ENCODE measurements at places on chromosomes 1 and 21.

DNA sequence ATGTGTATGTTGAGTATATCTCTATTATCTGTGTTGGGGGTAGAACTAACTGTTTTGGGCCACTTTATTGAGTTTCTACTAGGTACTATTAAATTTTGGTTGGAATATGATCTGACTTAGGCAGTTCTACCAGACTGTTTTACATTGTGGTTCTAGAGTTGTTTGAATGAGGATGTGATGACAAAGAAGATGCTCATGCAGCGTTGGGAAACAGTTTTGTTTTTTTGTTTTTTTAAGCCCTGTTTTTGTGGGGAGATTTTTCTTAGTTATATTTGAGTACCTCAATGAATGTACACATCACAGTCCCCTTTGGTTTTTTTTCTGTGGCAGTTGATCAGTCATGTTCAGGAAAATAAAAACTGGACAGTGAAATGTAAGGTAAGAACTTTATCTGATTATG lies 40.1 kb downstream of the TMED5 start:
- DNase-seq: peak; percentile 11

DNA sequence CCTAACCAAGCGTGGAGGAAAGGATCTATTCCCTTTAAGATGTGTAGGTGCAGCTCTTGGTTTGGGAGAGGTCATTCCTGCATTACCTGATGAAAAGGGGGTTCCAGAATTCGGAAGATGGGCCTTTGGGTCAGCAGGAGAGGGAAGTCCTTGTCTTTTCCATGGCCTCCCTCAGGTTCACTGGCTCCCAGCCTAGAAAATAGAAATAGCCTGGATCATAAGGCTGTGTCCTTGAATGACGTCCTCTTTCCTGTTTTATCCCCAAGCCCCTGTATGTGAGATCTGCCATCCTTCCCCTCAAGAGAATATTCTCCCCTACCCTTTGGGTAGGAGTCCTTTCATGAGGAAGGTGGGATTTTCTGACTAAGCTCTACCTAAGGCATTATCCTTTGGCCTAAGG lies 14.5 kb upstream of the RPS8 start:
- no peak for DNase-seq

DNA sequence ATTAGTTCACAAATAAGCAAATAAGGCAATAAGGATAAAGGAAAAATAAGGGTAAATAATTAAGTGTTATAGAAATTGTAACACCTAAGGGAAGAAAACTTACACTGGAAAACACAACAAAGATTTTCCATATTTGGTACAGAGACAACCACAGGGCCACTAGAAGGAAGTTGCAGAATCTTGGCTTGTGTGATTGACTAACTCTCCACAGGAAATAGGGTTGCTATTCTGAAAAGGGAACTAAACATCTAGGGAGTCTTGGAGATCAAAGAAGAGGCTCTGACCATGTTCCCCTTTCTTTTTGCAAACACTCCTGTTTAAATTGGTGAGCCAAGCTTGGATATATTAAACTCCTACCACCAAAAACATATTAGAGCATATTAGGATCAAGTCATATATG lies 59.1 kb downstream of the APCS start:
- DNase-seq: no peak

DNA sequence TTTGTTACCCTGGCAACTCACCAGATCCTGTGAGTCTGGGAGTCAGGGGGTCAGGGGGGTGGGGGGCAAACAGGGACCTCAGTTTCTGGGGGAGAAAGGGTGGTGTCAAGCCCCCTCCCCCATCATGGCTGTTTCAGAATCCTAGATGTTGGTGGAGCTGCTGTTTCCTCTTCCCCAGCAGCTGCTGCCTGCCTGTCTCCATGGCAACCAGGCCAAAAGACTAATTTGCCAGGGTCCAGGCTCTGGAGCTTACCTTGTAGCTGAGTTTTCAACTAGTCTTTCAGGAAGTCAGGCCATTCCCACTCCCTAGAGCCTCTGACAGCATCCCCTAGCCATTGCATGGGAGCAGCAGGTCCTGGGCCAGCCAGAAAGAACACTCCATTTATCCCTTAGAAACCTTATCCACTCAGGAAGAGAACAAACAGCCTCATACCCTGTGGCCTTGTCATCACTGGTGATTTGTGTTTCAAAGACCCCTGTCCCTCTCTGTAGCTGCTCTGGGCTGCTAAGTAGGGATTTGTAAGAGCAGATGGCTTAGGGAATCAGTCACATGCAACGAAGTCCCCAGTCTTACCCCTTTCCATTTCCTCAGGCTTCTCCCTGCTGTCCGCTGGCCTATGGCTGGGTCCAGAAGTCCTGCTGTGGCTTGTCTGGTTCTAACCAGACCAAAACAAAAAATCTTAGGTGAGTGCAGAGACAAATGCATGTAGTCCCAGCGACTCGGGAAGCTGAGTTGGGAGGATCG lies 21.5 kb upstream of the STMN1 start:
- peak; percentile 34 for DNase-seq

GRCh38 chr1:23492132-23492720 lies 8.2 kb upstream of the ASAP3 start:
- no peak for DNase-seq

GRCh38 chr1:39652105-39652504 lies 12.7 kb upstream of the HEYL start:
- no peak for DNase-seq

- no peak for DNase-seq
These were observed 125.1 kb downstream of the PRRX1 start for GRCh38 chr1:170789063-170789462.

GRCh38 chr1:157168015-157168414 lies 29.8 kb upstream of the ETV3 start:
- no peak for DNase-seq

DNA sequence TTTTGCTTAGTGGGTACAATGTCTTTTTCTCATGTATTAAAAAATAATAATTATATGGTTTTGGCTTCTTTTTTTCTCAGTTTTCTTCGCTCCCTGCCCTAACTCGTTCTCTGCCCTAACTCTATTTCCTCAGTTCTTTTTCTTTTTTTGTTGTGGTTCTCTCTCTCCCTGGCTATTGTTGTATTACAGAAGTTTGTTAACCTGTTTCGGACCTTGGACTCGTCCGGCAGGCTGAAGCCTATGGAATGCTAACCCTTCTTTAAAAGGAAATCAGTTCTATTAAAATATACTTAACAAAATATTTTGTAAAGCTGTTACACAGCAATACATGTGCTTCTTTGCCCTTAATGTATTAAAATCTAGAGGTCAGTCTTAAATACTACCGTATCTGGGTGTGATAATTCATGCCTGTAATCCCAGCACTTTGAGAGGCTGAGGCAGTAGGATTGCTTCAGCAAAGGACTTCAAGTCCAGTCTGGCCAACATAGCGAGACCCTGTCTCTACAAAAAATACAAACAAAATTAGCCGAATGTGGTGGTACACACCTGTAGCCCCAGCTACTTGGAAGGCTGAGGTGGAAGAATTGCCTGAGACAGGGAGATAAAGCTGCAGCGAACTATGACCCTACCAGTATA lies 64.1 kb downstream of the ANGPTL1 start:
- DNase-seq: no peak

DNA sequence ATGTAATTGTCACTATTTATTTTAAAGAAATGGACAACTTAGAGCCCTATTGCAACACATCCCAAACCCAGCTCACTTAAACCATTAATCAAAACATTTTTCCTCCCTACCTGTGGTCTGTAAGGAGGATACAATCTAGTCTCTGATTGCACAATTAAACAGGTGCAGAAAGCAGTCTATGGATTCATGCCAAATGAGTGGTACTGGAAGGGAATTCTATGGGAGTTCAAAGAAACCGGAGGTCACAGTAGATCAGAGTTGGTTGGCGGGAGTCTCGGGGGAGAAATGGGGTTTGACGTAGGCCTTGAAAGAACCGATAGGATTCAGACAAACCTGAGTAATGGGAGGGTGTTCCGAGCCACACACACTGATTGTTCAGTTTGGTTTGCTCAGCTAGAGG lies 314.9 kb downstream of the KIF26B start:
- DNase-seq: no peak

DNA sequence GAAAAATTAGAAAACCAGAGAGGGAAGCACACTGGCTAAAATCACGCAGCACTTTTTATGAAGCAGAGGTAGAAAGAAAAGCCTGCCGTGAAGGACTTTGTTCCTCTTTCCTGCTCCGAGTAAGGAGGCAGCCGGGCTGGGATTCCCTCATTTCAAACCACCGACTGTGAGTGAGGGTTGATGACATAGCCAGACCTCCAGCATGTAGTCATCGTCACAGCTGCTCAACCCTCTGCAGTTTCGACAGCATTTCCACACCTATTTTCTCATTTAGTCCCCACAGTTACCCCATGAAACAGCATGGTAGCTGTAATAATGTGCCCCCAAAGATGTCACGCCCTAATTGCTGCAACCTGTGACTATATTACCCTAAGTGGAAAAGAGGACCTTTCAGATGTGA lies 35.3 kb downstream of the FCRL5 start:
- no peak for DNase-seq

- DNase-seq: peak; percentile 84
These were observed 21.1 kb downstream of the SMAP2 start for GRCh38 chr1:40394491-40395172.

GRCh38 chr1:238991765-238992495 lies 394.4 kb upstream of the CHRM3 start:
- DNase-seq: no peak

GRCh38 chr1:219660666-219661463 lies 48.0 kb upstream of the ZC3H11B start:
- peak; percentile 78 for DNase-seq

GRCh38 chr1:165119086-165119485 lies 237.4 kb downstream of the LMX1A start:
- no peak for DNase-seq

GRCh38 chr1:232451506-232451905 lies 178.4 kb downstream of the SIPA1L2 start:
- no peak for DNase-seq

- DNase-seq: peak; percentile 27
These were observed 22.9 kb downstream of the DYRK1A start for GRCh38 chr21:37389456-37389855.

DNA sequence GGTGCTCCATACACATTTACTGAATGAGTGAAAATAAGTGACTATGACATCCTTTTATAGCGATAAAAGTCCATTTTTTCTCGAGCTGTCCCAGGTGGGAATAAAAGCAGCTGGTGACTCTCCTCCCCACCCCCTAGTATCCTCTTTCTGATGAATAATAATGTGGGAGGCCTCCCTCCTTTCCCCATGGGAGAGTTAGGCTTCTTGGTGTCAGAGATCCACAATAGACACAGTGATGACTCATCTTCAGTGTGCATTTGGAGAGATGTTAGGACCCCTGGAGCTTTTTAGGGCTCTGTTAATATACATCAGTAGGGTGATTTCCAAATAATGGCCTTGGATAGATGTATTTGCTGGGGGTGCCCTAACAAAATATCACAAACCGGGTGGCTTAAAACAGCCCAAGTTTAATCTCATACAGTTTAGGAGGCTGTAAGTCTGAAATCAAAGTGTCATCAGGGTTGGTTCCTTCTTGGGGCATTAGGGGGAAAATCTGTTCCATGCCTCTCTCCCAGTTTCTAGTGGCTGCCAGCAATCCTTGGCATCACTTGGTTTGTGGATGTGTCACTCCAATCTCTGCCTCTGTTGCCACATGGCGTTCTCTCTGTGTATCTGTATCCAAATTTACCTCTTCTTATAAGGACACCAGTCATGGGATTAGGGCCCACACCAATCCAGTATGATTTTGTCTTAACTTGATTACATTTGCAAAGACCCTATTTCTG lies 4.4 kb upstream of the PHC2 start:
- DNase-seq: peak; percentile 81

GRCh38 chr1:61568460-61569302 lies 156.3 kb downstream of the TM2D1 start:
- DNase-seq: no peak

DNA sequence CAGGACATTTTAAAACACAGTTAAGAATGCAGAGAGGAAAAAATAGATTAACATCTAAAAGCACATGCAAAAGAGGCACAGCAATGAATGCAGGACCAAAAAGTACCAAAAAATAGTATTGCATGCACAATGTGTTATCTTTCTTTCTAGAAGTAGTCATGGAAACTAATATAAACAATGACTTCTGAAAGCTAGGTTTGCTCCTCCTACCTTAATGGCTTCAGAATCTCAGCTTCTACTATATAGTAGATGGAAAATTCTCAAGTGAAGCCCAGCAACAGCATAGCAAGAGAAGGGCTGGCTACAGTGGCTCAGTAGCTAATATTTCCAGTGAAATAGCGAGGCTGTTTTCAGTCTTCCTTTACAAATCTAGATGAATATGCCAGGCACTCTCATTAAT lies 125.1 kb downstream of the CRB1 start:
- no peak for DNase-seq

- peak; percentile 90 for DNase-seq
These were observed 19.4 kb downstream of the FYB2 start for GRCh38 chr1:56799605-56800400.

DNA sequence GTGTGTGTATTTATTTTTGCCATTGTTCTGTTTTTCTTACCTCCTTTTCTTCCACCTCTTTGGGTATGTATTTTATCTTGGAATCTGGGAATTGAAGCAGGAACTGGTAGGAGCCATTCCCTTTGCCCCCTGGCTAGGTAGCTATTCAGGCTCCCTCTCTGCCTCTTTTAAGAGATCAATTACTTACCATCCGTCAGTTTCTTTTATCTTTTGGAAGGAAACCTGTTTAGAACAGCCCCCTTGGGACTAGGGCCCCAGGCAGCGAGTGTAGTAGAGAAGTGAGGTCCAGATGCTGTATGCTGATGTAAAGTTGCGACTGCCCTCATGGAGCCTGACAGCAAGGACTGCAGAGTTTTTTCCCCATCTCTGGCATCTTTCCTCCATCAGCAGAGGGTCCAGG lies 41.6 kb downstream of the KIRREL1 start:
- no peak for DNase-seq

DNA sequence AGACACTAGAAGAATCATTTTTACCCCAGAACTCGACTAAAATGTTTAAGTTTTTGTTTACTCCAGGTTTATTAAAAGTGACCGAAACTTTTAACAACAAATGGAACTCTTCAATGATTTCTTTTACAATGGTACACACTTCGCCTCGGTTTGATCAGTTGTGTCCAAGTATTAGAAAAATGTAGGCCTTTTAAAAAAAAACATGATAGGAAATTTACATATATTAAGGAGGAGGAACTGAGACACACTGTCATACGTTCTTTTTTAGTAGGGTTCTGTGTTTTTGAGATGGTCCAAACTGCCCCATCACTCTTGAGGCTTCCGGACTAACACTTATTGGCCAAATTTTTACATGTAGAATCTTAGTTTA lies 1.3 kb downstream of the PRDM2 start:
- DNase-seq: no peak

All from EH (cell line).